H54 (cell line): ENCODE measurements at places on chromosomes 13 and 19.

DNA sequence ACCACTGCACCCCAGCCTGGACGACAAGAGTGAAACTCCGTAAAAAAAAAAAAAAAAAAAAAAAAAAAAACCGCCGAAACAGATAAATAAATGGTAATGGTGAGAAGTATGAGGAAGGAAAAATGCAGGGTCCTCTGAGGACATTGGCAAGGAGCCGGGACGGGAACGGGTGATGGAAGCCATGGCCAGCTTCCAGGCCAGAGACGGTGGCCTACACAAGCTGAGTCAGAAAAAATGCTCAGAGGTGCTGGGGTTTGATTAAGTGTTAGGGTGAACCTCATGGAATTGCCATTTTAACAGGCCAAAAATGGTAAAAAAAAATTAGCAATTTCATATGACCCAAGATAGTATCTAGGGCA, 866 bp upstream of the ZSWIM4 start:
- no peak for DNase-seq

DNA sequence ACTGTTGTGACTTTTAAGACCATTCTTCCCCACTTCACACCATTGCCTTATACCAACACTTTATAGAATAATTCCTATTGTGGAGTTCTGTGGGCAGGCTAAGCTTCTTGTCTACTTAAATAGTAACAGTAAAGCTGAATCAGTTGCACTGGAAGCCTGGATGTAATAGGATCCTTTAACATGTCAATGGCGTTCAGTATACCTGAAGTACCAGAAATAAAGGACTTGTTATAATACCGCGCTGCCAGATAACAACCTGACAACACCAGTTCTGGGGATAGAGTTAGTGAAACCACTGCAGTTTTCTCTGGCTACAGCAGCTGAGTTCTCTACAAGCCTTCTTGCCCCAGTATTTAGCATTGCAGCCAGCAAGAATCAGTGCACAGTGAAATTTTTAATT, 52.0 kb upstream of the TNFRSF19 start:
- DNase-seq: no peak

DNA sequence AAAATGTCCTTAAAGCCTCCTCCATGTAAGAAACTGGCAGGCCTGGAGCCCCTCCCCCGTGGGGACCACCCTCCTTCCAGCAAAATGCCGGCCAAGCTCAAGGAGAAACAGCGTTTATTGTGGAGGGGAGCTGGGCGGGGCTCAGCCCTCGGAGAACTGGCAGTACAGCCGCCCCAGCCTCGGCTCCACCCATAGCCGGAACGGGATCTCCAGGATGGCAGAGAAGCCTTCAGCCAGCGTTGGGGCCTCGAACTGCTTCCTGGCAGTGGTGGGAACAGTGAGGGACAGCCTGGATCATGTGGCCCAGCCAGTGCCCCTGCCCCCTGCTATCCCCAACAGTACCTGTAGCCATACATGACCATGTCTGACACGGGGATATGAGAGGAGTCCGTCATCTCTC, 6.3 kb downstream of the PNKP start:
- DNase-seq: no peak

- peak; percentile 97 for DNase-seq
Measured at GRCh38 chr13:110874508-110874960, 40.3 kb downstream of the ANKRD10 start.

DNA sequence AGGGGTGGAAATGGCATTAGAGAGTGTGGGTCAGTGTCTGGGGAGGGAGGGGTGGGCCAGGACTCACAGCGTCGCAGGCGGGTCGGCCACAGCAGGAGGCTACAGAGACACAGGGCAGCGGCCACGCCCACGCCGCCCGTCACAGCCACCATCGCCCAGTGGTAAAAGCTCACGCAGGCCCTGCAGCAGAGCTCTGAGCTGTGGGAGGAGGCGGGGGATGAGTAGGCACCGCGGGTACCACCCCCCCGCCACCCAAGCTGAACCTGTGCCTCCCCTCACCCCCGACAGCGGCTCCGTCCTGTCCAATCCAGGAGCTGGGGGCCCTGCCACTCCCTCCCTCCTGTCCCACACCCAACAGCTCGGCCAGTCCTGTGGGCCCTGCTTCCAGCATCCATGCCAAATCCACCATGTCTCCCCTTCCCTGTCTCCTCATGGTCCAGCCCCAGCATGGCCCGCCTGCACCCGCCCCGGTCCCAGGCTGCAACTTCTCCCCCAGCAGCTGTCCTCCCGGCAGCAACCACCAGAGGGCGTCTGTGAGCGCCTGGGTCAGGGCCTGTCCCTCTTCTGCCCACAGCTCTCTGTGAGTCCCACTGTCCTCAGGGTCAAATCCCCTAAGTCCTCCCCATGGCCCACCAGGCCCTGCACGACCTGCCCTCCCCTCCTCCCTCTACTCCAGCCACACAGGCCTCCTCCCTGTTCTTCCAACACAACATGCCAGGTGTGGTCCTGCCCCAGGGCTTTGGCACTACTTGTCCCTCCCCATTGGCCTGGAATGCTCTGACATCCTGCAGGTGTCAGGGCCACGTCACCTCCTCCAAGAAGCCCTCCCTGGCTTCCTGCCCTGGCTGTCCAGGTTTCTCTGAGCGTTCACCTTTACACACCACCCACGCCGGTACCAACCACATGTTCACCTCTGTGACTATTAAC, 6.0 kb downstream of the TEKTIP1 start:
- DNase-seq: peak; percentile 83

DNA sequence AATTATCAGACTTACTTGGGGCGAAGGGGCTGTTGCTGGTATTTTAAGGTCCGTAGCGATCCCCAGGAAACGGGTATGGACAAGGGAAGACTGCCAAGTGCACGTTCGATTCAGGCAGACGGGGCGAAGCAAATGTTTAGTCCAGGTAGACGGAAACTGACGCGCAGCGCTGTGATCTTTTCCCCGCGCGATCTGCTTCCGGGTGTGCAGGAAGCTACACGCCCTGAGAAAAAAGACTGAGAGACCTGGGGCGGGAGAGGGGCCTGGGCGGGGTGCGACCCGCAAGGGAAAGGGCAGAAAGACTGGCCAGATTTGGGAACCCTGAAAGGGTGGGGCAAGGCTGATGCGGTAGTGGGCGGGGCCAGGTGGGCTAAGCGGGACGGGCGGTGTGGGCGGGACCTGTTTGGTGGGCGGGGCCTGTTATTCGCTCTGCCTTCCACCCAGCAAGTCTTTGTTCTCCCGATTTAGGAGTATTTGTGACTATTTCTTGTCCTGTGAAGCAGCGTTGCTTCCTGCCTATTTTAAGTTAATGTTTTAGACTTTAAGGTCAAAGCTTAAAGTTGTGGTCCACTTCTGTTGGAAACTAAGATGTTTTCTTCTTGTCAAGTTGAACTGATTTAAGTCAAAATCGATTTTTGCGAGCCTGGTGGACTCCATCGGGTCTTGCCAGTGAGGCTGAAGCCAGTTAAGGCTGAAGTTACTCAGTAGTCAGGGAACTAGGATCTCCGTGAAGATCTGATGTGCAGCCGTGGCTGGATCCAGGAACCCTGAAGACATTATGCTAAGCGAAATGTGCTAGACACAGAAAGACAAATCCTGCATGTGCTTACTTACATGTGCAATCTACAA, at the start of gene ZNF836:
Gene ZNF836, minus strand, starts transcription at position 301 of the 849 bp plus-strand sequence. CDS start 3,549 bp downstream, outside the sequence.
- peak; percentile 89 for DNase-seq

- no peak for DNase-seq
Measured at GRCh38 chr13:99575376-99576120, 74.3 kb downstream of the TM9SF2 start.

GRCh38 chr19:17999684-18000479, 8.1 kb upstream of the ARRDC2 start:
- DNase-seq: no peak

- no peak for DNase-seq
Measured at GRCh38 chr19:2888731-2889224, 11.9 kb upstream of the ZNF57 start.

DNA sequence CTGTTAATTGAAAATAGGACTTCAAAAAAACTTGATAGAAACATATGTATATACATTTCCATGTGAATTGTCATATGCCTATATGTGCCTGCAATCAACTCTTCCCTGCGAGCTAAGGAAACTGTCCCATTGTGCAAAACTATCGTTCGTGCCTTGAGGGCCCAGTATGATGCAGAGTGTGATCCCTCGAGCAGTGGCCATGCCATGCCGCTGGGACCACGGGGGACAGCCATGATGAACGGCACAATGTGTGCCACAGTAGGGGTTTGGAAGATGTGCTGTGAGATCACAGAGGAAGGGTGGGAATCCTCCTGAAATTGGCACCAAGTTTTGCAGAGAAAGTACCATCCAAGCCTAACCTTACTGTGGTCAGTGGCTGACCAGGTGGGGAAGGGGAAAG, 118.1 kb upstream of the SOX1 start:
- DNase-seq: no peak

DNA sequence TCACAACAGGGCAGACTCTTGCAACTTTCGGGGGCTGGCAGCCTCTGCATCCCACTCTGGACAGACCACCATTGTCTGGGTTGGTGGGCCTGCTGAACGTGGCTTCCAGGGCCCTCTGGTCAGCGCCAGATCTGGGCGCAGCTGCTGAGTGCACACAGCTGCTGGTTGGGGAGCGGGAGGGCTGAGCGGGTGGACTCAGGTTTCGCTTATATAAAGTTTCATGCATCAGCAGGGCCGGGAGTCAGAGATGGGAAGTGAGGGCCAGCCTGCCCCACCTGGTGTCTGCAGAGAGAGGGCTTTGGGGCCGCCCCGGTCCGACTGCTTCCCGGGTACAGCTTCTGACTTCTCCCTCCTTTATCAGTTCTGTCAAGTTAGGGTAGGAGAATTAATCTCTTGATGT, 6.9 kb downstream of the ARHGEF7 start:
- DNase-seq: no peak

DNA sequence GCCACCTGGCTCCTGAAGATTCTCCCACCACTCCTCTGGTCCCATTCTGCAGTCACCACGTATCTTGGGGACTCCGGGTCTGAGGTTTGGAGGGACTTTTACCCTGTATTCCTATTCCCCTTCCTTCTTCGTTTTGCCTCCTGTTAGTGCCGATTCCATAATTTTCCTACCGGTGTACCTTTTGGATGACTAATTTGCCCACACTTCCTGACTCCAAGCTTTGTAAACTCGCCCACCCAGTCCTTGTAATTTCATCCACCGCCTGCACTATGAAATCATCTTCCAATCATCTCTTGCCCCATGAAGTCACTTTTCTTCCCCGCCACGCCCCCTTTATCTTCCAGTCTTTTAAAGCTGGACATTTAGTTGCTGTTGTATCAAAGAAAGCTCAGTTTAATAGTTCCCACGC, 572 bp downstream of the UCHL3 start:
- peak; percentile 44 for DNase-seq

DNA sequence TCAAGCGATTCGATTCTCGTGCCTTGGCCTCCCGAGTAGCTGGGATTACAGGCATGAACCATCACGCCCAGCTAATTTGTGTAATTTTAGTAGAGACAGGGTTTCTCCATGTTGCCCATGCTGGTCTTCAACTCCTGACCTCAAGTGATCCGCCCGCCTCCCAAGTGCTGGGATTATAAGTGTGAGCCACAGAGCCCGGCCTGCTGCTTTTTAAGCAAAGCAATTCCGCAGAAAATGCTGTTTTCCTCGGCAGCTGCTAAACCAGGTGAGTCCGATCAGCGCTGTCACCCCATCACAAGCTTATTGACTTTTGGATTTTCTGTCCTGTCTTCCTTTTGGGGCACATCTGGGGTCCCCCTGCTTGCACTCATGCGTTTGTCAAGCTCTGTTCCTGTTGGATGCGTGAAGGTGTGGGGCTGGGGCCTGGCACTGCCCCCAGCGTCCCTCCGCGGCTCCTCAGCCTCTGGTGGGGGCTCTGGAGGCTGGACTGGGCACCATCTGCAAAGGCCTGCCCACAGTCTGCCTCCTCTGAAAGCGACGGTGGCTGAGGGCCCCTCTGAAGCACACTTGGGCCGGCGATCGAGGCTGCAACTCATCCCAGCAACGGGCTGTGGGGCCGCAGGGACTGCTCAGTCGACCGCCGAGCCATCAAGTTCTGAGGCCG, 25.7 kb downstream of the CEBPG start:
- DNase-seq: no peak

DNA sequence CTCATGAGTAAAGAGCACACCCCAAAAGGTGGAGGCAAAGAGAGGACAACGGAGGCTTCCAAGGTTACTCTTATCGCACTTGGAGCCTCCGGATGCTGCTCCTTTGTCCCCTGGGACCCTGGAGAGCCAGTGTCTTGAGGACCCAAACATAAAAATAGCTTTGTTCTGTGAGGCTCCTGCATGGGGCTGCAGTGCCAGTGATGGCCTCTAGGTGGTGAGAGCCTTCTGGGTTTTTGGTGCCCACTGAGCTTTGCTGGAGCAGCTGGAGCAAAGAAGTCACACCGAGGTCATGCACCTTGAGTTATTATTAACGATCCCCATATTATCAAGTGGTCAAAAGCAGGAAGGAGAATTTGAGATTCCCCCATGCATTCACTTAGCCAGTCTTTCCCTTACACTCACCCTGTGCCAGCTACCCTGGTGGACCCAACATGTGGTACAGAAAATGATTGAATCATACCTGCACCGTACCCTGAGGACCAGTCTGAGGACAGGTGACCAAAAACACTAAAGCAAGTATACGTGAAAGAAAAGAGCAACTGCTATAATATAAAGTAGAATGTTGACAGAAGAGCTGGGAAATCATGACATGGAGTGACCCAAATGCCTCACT, 41.5 kb downstream of the ZNF682 start:
- DNase-seq: peak; percentile 11

DNA sequence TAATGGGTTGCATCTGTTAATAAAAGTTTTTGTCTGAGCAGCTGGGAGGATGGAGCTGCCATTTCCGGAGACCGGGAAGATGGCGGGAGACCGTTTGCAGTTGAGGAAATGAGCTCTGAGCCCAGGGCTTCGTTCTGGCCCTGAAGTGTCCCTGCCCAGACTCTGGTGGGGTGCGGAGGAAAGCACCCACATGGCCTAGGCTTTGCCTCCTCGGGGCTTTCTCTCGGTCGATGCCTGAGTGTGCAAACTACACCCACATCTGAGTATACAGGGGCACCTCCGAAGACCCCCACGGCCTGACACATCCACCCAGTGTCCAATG, 15.6 kb upstream of the NANOS3 start:
- DNase-seq: no peak

DNA sequence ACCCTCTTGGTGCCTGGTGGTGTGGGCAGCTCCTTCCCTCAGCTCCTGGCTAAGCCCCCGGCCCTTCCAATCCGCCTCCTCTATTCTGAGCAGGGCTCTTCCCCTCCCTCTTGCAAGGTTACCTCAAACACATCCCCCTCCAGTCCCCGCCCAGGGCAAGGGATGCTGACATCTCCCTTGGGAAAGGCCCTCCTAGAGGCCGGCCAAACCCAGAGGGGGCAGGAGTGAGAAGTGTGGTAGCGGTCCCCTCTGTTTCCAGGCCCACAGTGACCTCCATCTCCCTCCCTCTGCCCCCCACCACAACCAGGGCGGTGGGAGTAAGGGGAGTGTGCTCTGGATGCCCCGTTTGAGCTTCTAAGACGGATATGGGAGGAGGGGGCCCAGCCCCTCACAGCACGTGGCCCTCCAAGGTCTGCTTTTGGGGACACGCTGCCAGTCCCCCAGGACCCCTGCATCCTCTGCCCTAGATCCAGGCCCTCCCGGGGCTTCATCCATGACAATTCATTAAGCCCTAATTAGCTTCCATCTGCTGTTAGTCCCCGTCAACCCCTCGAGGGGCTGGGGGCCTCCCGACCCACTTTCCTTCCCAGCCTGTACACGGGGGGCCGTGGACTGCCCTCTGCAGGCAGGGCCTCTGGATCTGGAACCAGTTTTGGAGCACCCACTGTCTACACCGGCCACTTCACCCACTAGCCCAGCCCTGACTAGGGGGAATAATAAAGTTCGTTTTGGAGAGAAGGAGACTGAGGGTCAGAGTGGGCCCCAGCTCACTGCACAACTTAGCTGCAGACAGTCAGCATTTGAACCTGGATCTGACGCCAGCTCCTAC, 2.3 kb downstream of the LINGO3 start:
- no peak for DNase-seq

GRCh38 chr13:21361706-21362105, 97.4 kb downstream of the ZDHHC20 start:
- no peak for DNase-seq

GRCh38 chr13:50531917-50532899, 311.3 kb downstream of the DLEU7 start:
- no peak for DNase-seq
